ENCODE measurements at places on chromosomes 7 and 10.

GRCh38 chr10:124827474-124827873 lies 25.9 kb downstream of the ABRAXAS2 start:
- no peak for DNase-seq

- DNase-seq: no peak
Observed at GRCh38 chr7:142153400-142153799, 41.9 kb downstream of the MGAM2 start.

- no peak for DNase-seq
Observed at GRCh38 chr7:47576031-47576865, 5.7 kb downstream of the TNS3 start.

- DNase-seq: no peak
Observed at GRCh38 chr7:158133515-158134271, 453.9 kb downstream of the PTPRN2 start.

GRCh38 chr10:22615819-22616499 lies 98.4 kb downstream of the PIP4K2A start:
- no peak for DNase-seq

- no peak for DNase-seq
Observed at GRCh38 chr7:70334871-70335270, 736.6 kb downstream of the AUTS2 start.

DNA sequence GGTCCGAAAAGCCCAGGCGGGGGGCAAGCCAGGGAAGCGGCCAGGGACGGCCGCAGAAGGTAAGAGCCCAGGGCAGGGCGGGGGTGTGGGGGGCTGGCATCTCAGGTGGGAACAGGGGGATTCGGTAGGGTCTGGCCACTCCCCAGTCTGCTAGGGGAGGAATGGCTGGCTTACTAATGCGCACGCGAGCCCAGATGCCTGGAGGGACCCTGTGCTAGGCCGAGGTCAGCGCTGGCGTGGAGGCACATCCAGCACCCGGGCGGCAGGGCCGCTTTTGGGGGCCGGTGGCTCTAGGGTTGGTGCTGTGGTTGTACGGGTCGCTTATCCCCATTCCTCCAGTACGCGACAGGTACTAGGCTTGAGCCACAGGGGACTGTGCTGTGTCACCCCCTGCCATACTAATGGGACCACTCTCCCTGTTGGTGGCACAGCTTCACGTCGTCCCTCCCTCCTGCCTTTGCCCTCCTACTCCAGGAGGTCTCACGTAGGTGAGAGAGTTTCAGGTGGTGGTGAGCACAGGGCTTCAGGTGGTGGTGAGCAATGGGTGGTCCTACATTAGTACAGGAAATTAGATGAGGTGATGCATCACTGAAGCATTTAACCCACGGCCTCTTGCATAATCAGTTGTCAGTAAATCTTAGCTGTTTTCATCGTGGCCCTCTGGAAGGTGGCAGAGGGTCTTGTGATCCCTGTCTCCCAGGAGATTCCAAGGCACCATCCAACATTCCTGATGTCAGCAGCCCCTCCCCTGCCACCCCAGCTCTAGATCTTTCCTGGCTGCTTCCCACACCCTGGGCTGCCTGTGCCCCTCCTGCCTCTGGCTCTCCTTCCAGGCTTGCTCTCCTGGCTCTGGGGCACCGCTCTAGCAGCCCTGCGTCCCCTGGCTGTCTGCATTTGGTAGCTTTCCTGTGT lies 971 bp downstream of the AEBP1 start:
- DNase-seq: no peak

DNA sequence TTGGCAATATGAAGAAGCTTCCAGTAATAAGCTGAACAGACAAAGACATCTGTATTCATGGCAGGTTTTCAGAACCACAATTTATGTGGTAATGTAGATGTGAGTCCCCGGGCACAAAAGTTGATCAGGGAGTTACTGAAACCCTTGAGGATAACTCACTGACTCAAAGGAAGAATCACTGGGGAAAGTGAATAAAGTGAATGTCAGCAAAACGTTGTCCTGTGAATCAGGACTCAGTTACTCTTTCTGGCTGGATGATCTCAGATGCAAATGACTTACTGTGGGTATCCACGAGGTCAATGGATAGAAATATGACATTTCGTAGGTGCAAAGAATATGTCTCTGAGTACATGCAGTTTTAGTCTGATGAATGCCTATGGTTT lies 172.8 kb upstream of the CTBP2 start:
- DNase-seq: no peak

- no peak for DNase-seq
Observed at GRCh38 chr7:41292487-41292886, 410.4 kb downstream of the INHBA start.

GRCh38 chr10:36443233-36443632 lies 682.2 kb upstream of the ANKRD30A start:
- no peak for DNase-seq

DNA sequence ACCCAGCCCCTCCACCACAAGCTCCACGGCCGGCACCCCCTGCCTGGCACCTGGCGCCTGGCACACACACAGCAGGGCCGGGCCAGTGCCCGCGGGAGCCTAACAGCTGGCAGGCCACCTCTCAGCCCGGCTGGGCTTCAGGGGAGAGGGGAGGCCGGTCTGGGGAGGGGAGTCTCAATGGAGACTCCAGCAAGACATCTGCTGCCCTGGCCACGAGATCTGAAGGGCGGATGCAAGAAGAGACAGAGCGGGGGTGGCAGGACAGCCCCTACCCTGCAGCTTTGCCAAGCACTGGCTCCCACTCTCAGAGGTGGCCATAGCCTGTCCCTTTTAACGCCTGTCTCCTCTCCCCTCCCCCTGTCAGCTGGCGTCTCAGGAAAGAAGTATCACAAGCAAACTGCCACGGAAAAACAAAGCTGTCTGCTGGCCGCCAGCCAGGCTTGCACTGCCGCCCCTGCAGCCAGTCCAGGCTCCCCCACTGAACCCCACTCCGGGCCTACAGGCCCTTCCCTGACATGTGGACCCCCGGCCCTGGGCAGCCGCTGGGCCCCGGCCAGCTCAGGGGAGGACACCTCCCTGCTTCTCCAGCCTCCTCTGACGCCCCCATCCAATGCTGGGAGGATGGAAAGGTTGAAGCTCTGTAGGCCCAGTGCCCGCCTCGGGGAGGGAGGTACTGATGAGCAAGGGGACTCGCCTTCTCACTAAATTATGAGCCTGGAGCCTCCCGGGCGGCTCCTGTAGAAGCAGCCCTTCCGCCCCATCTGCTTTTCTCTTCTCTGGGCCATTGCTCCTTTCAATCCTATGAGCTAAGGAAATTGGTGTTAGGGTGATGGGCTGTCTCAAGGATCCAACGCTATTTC lies 178.4 kb downstream of the ARHGAP12 start:
- no peak for DNase-seq

- DNase-seq: no peak
Observed at GRCh38 chr7:70986297-70986696, 145.6 kb upstream of the GALNT17 start.

GRCh38 chr10:17821893-17822292 lies 12.7 kb downstream of the MRC1 start:
- DNase-seq: no peak

DNA sequence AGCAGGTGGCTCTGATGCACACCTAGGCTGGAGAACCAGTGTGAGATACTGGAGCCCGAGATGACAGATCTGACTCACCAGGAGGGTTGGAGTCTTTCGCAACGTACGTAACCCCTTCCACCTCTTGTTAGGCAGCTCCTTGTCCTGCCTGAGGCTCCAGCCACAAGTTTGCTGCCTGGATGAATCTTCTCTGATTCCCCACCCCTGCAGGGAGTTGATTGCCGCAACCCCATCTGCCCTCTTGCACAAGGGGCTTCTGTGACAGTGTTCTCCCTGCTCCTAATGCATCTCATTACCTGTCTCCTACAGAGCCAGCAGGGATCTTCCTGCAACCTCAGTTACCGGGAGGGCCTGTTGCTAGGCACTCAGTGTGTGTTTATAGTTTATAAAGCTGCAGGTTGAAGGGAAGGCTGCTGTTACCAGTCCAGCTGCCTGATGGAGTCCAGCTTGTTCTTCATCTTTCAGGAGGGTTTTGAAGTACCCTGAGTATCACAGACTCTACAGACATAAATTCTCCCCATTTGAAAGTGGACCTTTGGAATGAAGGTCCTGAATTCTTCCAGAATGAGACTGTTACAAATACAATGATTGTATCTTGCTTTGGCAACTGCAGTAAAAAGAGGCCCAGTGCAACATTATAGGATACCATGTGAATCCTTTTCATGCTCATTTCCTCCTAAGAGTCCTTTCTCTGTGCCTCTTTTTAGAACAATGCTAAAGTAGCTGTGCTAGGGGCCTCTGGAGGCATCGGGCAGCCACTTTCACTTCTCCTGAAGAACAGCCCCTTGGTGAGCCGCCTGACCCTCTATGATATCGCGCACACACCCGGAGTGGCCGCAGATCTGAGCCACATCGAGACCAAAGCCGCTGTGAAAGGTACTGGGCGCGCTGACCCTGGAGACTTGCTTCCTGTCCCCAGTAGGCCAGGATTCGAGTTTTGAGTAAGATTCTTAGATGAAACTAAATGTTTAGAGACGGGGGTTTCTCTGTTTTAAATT lies 6.5 kb downstream of the MDH2 start:
- no peak for DNase-seq

All from AG04449 (cell line).